Mesothelial cell of epicardium (in vitro differentiated cells): ENCODE measurements at places on chromosomes 13 and 19.

DNA sequence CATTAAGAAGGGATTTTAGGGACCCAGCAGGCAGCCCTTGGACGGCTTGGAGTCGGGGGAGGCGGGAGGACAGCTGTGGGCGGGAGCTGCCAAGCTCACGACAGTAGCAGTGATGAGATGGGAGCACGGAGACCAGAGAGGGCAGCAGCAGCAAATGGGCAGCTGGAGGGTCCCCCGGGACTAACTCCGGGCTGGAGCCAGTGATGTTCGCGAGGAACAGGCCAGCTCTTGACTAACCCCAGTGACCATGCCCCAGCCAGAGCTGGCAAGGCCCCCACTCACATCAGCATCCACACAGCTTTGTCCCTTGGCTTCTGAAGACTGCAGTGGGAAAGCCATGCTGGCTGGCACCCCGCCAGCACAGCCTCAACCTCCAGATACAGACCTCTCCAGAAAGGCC lies 81.9 kb downstream of the RAB20 start:
- no peaks in the 10 kb centered on the region for H3K27me3 ChIP-seq
- no peak overlapping the region for H3K27ac ChIP-seq
- peaks cover 28% of the 10 kb centered on the region for H3K36me3 ChIP-seq
- H3K4me3 ChIP-seq = no peak overlapping the region
- no peaks in the 10 kb centered on the region for H3K4me1 ChIP-seq

- H3K4me1 ChIP-seq = peaks cover 11% of the 10 kb centered on the region
- DNase-seq = no peak
- H3K36me3 ChIP-seq = no peaks in the 10 kb centered on the region
These were observed 8.1 kb upstream of the CARM1 start for GRCh38 chr19:10863107-10863717.

DNA sequence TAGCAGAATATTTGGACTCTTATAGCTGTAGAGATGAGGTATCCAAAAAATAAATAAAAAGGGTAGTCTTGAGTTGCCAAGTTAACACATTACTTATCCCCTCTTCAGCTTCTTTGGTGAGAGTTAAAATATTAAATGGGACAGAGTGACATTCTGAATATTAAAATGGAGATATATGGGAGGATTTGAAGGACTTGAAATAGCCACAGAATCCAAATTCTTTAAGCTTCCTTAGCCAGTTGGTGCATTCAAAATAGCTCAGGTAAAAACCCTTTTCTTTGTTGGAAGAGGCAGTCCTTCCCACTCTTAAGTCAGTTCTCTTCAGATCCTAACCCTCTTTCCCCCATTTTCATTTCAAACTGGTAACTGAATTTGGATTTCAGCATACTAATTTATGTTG lies 130.1 kb upstream of the KLF12 start:
- no peaks in the 10 kb centered on the region for H3K27me3 ChIP-seq
- no peak overlapping the region for H3K4me3 ChIP-seq
- no peak for DNase-seq
- peaks cover 10% of the 10 kb centered on the region for H3K36me3 ChIP-seq

DNA sequence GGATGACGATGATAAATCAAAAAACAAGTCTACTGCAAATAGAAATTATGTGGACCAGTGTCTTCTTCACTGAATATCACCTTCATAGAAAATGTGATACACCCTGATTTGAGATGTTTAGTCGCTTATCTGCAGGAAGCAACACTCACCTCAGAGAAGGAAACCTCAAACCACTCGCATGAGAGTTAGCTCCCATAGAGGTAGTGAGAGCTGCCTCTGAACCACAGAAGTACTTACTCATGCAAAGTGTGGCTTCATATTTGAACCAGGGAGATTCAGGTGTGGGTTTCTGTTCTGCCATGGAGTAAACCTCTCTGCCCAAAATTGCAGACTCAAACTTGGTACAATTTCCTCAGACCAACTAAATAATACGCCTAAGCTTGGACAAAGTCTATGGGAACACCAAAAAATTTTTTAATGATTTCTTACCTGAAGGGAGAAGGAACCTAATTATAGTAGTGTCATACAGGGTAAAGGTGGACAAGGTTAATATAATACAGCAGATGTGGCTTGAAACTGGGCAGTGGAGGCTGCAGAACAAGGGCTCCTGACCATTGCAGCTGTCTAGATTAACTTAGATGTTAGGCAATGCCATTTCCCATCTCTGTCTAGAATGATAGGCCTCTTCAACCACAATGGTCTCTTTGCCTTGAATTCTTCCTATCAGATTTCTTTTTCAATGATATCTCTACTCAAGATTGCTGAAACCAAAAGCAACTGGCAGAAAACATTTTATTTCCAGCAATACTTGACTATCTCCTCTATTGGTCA lies 29.6 kb upstream of the RCBTB2 start:
- no peak overlapping the region for H3K27ac ChIP-seq
- no peaks in the 10 kb centered on the region for H3K36me3 ChIP-seq
- H3K27me3 ChIP-seq = no peaks in the 10 kb centered on the region
- no peak overlapping the region for H3K4me3 ChIP-seq
- DNase-seq = no peak
- peaks cover 8% of the 10 kb centered on the region for H3K4me1 ChIP-seq

GRCh38 chr13:21742096-21742495 lies 71.2 kb downstream of the FGF9 start:
- H3K27me3 ChIP-seq = peaks cover 5% of the 10 kb centered on the region
- no peak for DNase-seq
- H3K4me3 ChIP-seq = no peak overlapping the region
- H3K4me1 ChIP-seq = peaks cover 9% of the 10 kb centered on the region

GRCh38 chr13:75372517-75372916 lies 109.5 kb downstream of the TBC1D4 start:
- H3K36me3 ChIP-seq = no peaks in the 10 kb centered on the region
- H3K27me3 ChIP-seq = no peaks in the 10 kb centered on the region

- no peak for DNase-seq
- no peak overlapping the region for H3K27ac ChIP-seq
- H3K27me3 ChIP-seq = no peaks in the 10 kb centered on the region
- no peaks in the 10 kb centered on the region for H3K36me3 ChIP-seq
- H3K4me3 ChIP-seq = no peak overlapping the region
- peaks cover 5% of the 10 kb centered on the region for H3K4me1 ChIP-seq
These were observed 8.3 kb upstream of the NTN5 start for GRCh38 chr19:48681127-48681470.

DNA sequence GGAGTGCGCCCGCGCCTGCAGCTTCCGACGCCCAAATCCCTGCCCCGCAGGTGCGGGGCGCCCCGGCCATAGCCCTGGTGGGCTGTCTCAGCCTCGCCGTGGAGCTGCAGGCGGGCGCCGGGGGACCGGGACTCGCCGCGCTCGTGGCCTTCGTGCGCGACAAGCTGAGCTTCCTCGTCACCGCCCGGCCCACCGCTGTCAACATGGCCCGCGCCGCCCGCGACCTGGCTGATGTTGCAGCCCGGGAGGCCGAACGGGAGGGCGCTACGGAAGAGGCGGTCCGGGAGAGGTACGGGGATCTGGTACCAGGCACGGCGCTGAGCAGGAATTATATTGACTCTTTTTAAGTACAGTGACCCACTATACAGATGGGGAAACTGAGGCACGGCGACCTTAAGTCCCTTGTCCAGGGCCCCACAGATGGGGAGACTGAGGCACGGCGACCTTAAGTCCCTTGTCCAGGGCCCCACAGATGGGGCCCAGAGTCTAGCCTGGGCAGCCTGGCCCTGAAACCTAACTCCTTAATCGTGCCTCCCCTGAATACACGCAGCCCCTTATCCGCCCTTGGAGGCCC lies 586 bp downstream of the MRI1 start:
- H3K27ac ChIP-seq = peak overlapping the region; percentile 68
- H3K27me3 ChIP-seq = no peaks in the 10 kb centered on the region
- H3K36me3 ChIP-seq = peaks cover 13% of the 10 kb centered on the region
- DNase-seq = peak; percentile 50
- H3K4me1 ChIP-seq = peaks cover 8% of the 10 kb centered on the region

GRCh38 chr19:32223595-32224370 lies 121.6 kb upstream of the ZNF507 start:
- no peak overlapping the region for H3K4me3 ChIP-seq
- no peak overlapping the region for H3K27ac ChIP-seq
- DNase-seq = no peak

DNA sequence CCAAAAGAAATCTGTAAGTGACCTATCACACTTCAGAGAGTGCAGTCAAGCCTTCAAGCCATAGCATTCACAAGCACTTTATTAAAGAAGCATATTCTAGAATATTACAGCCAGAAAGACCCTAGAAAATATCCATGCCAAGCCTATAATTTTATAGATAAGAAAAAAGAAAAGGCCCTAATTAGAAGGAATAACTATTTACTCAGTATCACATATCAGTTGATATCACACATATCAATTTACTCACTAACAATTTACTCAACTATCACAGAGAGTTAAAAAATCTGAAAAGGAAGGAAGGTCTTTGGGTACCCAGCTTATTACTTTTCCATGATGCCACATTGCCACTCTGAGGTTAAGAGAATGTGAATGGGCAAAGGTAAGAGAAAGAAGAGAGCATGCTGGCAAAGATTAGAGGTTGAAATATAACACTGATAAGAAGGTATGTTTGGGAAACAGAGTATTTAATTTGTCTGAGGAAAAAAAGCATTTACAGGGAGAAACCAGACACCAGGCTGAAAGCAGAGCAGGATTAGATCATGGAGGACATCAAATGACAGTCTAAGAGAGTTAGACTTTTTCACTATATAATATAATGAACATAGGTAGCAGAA lies 186.2 kb downstream of the VWA8 start:
- no peak overlapping the region for H3K4me3 ChIP-seq
- peaks cover 10% of the 10 kb centered on the region for H3K4me1 ChIP-seq
- H3K27ac ChIP-seq = peak overlapping the region; percentile 35
